Stimulated activated CD4-positive, alpha-beta T cell treated with anti-CD3 and anti-CD28 coated beads, TNF-alpha, amount 100 ng/mL, for 24 hours (primary cell): ENCODE measurements at places on chromosomes 7 and 10.

DNA sequence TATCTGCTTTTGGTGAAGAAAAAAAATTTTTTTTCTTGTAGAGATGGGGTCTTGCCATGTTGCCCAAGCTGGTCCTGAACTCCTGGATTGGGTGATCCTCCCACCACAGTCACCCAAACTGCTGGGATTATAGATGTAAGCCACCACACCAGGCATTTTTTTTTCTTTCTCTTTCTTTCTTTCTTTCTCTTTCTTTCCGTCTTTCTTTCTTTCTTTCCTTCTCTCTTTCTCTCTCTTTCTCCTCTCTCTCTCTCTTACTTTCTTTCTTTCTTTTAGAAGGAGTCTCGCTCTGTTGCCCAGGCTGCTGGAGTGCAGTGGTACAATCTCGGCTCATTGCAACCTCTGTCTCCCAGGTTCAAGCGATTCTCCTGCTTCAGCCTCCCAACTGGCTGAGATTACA lies 3.5 kb upstream of the UBE2D4 start:
- no peak for DNase-seq

DNA sequence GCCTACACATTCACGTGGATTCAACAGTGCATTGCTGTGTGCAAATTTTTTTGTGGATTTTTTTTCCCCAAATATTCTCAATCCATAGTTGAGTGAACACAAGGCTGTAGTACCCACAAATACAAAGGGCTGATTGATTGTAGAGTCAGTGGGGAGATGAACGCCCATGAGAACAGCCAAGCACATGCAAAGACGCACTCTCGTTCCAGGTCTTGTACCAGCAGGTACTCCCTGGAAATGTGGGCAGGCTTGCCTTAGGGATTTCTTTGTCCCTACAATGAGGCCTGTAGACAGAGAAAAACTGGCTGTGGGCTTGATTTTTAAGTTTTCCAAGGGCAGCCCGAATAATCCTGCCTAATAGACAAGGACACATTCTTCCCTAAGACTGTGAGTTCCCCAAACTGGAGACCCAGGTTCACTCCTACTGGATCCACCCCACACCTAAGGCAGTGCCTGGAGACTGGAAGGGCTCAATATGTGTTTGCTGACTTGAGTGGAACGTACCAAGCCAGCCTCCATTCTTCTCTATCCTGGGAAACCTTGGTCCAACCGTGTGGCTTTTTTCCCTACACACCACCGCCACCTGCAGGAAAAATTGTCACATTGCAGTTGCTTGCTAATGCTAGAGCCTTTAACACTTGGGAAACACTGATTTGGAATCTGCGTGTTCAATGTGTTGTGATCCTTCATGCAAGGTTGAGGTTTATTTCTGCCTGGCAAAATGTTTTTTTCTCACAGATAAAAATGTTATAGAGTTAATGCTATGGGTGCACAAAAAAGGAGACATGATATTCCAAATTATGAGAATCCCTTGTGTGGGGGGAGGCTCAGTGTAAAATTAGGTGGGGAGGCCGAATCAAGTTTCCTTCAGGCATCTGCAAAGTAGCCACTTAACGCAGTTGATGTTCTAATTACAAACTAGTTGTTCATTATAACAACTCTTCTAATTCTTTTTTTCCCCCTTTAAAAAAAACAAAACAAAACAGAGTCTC lies 49.3 kb downstream of the PPP1R17 start:
- no peak for DNase-seq

DNA sequence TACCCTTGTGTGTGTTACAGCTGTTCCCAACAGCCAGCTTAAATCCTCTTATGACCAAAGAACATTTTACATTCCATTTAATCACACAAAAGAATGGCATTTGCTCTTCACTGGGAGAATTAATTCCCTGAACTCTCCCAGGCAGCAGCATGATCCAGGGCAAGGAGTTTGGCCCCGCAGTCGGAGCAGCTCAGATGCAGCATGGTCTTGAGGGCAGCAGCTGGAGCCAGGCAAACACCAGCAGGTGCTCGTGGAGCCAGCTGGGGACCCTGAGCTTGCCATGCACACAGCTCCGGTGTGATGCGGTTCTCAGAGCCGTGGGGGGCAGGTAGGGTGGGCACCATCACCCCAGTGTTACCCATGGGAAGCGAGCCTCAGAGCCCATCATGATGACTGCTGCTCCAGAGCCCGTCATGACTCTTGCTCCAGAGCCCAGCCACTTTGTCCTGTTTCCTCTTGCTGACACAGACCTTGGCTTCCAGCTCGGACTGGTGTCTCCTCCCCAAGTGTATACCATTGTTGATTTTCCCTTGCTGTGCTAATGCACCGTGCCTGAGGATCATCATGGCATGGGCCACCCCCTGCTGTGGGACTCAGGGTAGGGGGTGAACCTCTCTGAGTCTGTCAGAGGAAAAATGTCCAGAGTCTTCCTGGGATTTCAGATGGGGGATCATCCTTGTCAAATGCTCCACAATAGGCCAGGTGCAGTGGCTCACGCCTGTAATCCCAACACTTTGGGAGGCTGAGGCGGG lies 75.8 kb downstream of the ZRANB1 start:
- DNase-seq: no peak

GRCh38 chr10:103895411-103896186 lies 22.4 kb downstream of the STN1 start:
- DNase-seq: no peak

GRCh38 chr10:104328896-104329710 lies 9.2 kb downstream of the ITPRIP start:
- DNase-seq: peak; percentile 70

- no peak for DNase-seq
Observed at GRCh38 chr10:125797994-125798662, 22.5 kb upstream of the MMP21 start.

- no peak for DNase-seq
Observed at GRCh38 chr10:22875581-22875980, 52.3 kb upstream of the ARMC3 start.

DNA sequence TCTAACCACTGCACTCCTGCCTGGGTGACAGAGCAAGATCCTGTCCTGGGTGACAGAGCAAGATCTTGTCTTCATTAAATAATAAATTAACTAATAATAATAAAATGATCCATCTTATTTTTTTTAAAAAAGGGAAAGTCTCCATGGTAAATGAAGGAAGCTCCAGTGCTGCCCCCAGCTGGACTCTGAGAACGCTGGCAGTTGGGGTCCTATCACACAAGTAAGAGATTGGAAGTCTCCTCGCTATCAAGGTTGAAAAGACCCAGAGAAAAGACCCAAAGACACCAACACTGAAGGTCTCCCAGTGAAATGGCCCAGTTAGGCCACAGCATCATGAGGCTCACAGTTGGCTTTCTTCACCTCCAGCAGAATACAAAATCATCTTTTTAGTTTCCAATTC lies 13.8 kb upstream of the C10orf67 start:
- DNase-seq: no peak

DNA sequence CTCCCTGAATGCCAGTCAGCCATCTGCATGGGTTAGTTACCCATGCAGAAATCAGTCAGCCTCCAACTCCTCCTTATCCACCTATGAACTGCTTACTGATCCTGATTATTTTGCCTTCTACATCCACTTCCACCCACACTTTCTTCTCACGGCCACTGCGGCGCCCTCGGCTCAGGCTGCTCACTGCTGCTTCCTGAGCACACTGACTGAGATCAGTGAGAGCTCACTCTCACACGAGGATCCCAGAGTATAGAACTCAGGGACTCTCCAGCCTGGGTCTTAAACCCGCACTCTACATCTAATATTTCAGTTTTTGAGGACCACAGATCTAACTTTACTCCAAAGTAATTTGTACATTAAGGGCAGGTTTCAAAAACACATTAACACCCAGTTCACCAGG lies 64.4 kb downstream of the GRB10 start:
- no peak for DNase-seq

GRCh38 chr7:90461219-90461618 lies 8.2 kb upstream of the PTTG1IP2 start:
- no peak for DNase-seq
